HEK293T (cell line): ENCODE measurements at places on chromosomes 6 and 20.

DNA sequence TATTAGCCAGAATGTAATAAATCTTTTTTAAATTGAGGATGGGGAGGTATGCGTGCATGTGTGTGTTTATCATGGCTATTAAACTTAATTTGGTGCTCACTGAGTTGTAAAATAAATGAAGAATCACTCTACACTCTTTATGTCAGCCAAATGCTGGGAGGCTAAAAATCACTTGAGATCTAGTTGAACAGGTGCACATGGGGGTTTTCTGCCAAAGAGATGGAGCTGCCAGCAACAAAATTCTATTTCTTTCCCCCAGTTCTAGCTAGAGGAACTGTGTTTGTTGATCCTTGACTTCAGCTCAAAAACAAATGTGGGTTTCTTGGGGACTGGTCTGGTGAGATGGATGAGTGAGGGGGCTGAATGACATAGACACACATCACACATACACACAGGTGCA lies 183.3 kb upstream of the BTBD3 start:
- no peak for DNase-seq

DNA sequence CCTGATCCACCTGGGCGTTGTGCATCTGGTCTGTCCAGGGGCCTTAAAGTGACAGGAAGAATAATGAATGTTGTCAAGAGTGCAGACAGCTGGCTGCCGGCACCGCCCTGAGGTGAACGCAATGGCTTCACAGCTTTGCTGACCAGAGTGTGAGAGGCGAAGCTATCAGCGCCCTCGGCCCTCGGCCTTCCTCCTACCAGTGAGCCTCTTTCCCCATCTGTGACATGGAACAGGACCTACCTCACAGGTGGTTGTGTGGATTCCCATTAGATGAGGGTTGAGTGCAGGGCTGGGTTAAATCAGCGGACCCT lies 54.8 kb downstream of the CTCFL start:
- DNase-seq = no peak

- no peak for DNase-seq
Observed at GRCh38 chr6:44672086-44672485, 284.6 kb downstream of the CDC5L start.

GRCh38 chr20:33811776-33812151 lies 616 bp downstream of the CHMP4B start:
- no peak for DNase-seq

DNA sequence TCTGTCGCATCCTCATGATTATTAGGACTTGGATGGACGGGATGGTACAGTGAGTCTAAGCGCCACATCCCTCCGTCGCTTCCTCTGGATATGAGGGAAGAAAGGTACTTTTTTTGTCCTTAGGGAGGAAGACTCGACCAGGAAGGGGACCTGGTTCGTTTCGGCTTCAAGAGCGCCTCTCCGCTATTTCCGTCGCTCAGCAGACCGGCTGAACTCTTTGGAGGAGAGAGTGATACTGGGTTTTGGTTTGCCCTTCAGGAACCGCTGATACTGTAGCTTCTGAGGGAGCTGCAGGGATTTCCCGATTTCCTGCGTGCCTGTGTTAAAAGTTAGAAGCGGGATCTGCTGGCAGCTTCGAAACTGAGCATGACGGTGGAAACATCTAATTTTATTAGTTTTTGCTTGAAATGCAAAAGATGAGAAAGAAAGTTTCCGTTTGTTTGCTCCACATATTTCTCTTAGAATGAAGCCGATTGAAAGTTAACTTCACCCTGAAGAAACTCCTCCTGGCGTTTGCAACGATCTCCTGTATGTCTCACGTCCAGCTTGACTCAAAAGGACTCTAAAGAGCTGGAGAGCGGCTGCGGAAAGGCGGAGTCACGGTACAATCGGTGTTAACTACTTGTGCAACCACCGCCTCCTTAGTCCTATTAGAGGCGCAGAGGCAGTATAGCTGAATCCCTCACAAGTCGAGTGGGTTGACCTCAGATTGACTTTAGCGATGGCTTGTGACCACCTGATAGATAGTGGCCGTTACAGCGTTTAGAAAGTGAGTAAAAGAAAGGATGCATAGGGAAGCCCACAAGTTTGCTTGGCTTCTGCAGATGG lies 129.4 kb downstream of the TRIM27 start:
- no peak for DNase-seq

GRCh38 chr6:139308286-139308916 lies 16.6 kb upstream of the TXLNB start:
- no peak for DNase-seq

DNA sequence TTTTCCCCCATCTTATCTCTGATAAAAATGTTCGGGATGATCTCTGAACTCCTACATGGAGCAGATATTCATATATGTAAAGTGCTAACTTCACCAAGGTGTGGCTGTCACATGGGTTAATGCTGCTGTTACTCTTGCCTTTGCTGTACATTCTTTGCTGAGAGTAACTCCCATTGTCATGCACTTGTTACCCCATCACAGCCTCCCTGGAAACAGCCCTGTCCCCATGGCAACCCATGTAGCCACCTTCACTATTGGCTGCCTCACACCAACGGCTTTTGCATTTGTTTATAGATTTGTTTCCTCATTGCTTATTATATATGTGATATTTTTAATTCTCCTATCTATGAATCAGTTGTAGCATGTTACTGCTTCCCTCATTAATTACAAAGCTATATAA lies 17.3 kb upstream of the IBTK start:
- DNase-seq = no peak

- DNase-seq = no peak
Observed at GRCh38 chr20:10963717-10964266, 290.0 kb upstream of the JAG1 start.

- no peak for DNase-seq
Observed at GRCh38 chr6:9112544-9112943, 677.2 kb upstream of the SLC35B3 start.

DNA sequence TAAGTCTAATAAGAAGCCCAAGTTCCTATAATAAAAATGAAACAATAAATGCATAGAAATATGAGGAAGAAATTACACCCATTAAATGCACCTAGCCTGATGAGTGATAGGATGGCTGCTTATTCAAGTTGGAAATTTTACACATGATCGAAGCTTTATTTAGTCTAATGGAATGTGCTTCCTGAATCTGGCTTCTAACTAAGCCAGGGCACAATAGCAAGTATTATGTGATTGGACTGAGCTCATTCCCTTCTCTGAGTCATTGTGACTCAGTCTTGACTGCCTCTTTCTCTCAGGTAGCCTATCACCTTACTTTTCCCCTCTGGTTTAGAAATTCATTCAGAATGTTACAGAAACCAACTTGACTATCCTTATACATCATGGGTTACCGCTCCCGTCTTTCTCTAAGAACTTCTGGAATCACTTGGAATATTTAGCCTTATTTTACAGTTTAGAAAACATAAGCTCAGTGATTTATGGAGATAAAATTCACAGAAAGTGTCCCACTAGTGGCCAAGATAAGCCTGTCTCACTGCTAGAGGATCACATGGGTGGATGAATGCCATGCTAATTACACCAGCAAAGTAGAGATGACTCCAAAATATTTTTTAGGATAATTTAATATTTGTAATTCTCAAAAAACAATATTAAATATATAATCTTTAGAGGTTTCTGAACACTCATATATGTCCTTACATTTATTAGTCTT lies 505.3 kb upstream of the JAG1 start:
- DNase-seq = no peak

DNA sequence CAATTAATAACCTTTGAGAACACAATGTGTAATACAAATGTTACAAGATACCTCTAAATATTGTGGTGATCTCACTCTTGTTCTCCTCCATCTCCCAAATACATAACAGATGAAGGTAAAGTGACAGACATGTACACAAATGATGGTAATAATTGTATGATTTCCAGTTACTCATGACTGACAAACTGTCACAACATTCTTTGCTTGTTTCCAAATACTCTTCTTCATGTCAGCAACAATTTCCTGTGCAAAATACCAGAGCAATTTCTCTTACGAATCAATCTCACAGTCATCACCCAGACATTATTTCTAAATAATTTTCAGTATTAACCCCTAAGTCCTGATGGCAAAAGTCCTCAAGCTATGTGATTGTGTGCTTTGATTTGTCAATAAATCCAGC lies 92.9 kb downstream of the RPS12 start:
- DNase-seq = no peak

GRCh38 chr6:165987483-165988301 lies 180.0 kb downstream of the TBXT start:
- DNase-seq = peak; percentile 78

- DNase-seq = no peak
Observed at GRCh38 chr6:146931214-146931613, 273.0 kb upstream of the STXBP5 start.

GRCh38 chr6:110951986-110952794 lies 6.3 kb upstream of the GTF3C6 start:
- no peak for DNase-seq

DNA sequence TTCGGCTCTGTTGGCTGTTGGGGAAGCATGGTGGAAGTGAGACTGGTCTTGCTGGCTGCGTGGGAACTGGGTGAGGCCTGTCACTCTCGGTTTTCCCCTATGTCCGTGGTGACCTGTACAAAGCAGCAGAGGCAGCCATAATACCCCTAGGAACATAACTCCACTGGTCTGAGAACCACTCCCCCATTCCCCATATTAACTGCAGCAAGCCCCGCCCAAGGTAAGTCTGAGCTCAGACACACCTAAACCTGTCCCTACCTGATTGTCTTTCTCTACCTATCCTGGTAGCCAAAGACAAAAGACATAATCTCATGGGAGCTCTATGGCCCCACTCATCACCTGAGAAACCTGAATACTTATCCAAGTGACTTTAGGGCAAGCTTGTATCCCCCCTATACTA lies 156.3 kb upstream of the PHACTR1 start:
- no peak for DNase-seq

GRCh38 chr6:55898342-55898741 lies 23.0 kb upstream of the BMP5 start:
- no peak for DNase-seq

GRCh38 chr20:48697845-48698491 lies 129.8 kb downstream of the PREX1 start:
- DNase-seq = peak; percentile 30
